HCEC 1CT (cell line): ENCODE measurements at places on chromosomes 16 and 17.
A peak's percentile ranks its signal among the peaks of the same experiment; 100 is the strongest.

DNA sequence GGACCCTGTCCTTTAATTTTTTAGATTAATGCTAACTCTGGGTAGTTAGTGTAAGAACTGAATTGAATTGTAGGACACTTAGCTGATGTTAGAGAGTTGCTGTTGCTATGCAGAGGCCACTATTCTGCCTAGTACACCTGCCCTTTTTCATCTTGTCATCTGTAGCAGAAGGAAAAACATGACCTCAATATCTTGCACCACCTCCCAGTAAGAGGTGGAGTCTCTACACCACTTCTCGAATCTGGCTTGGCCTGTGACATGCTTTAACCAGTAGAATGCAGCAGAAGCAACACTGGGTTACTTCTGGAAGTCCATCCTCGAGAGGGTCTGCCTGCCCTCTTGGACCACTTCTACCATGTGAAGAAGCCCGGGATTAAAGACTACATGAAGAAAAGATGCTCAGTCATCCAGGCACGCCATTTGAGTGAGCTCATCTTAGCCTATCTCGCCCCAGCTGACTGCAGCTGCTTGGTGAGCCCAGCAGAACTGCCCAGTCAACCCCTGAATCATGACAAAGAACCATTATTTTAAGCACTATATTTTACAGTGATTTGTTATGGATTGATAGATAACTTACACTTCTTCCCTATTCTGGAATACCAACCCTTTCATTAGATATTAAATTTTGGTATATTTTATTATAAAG lies 153.5 kb downstream of the MYO1D start:
- peak; percentile 37 for DNase-seq

GRCh38 chr17:2391597-2392251 lies 9.1 kb downstream of the MNT start:
- DNase-seq: no peak

- no peak for DNase-seq
Measured at GRCh38 chr17:6099492-6099891, 29.3 kb downstream of the WSCD1 start.

DNA sequence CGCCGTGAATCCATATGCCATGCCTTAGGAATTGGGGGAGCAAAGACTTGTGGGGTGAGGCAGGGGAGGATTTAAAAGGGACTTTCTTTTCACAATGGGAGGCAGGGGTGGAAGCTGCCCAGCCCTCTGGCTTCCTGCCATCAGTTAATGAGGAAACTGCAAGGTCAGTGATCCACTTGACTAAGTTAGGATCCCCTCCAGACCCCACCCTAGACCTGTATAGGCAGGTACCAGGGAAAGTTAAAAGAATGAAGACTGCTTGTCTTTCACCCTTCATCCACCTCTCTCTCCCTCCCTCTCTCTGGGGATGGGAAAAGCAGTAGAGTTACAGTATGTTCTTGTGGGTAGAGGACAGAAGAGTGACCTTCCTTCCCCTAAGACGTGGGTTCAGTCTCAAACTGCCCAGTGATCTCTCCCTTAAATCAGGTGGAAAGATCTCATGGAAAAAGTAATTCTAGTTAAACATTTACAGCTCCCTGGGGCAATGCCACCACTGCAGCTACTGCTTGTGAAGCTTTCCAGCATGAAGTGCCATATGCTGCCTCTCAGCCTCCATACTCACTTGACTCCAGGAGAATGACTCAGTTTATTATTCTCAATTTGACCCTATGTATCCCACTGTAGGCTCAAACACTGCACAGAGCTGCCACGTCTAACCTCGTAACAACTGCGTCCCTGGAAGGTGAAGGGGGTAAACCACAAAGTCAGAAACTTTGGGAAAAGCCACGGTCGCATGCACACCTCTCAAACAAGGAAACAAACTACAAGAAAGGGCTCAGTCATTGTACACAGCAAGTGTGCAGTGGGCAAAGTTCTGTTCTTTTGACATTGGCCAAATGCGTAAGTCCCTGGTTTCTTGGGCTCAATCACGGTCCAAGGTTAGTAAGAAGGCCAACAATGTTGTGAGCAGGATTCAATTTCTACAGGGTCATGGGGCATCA lies 1.2 kb downstream of the COA3 start:
- DNase-seq: no peak

DNA sequence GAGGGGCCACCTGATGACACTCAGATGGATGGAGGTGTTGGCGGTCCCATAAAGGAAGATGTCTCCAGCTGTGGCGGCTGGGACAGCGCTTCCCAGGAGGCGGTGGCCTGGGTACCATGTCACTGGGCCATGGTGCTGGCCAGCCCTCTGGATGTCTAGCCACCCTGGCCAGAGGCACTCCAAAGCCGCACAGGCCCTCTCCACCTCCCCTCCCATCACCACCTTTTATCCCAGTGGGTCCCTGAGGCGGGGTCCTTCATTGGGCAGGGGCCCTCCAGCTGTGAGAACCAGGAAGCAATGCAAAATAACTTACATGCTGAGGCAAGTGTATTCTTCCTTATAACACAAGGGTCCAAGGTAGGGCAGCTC lies 23.1 kb downstream of the RAB11FIP4 start:
- DNase-seq: no peak

GRCh38 chr16:21574372-21574771 lies 25.0 kb upstream of the METTL9 start:
- no peak for DNase-seq

GRCh38 chr16:31513126-31513525 lies 4.9 kb upstream of the RUSF1 start:
- DNase-seq: peak; percentile 39

DNA sequence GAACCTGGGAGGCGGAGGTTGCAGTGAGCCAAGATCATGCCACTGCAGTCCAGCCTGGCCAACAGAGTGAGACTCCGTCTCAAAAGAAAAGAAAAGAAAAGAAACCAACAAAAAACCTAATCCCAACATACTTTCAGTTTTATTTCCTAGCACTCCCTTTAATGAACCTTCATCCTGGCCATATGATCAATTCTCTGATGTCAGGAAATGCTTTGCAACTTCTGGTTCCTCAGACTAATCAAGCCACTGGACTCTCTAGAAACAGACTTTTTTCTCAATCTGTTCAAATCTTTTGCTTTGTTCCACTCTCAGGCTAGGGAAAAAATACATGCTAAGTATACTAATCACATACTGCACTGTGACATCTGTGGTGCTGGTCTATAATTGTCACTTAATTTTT lies 13.4 kb upstream of the PSMC3IP start:
- DNase-seq: no peak

- no peak for DNase-seq
Measured at GRCh38 chr17:68776451-68776850, 175.3 kb upstream of the FAM20A start.

DNA sequence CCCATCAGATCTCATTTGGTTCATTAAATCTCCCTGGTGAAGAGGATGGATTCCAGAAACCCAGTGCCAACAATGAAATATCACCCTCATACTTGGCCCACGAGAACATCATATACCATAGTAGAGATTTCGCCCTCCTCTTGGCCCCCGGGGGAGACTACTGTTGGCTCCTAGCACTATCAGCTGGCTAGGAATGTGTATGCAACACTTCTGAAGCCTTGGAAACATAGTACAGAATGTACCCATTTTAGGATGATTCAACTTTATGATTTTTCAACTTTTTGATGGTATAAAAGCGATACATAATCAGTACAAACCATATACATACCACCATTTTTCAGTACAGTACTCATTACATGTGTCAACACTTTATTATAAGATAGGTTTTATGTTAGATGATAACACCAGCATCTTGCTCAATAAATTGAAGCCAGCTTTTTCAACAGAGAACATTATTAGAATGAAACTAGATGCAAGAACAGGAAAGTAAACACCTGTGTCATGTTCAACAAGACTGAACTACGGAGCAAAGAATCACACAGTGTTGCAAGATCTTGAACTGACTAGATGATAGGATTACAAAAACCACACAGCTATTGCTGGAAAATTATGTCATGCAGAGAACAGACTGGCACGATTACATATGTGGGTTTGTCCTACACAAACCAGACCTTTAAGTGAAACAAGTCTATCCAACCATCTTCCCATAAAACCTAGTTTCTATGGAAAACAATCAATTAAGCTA lies 17.2 kb downstream of the RSL1D1 start:
- DNase-seq: peak; percentile 80

GRCh38 chr17:41211845-41212466 lies 14.5 kb upstream of the KRTAP9-2 start:
- peak; percentile 48 for DNase-seq

- no peak for DNase-seq
Measured at GRCh38 chr16:85754413-85754812, 3.5 kb upstream of the C16orf74 start.

DNA sequence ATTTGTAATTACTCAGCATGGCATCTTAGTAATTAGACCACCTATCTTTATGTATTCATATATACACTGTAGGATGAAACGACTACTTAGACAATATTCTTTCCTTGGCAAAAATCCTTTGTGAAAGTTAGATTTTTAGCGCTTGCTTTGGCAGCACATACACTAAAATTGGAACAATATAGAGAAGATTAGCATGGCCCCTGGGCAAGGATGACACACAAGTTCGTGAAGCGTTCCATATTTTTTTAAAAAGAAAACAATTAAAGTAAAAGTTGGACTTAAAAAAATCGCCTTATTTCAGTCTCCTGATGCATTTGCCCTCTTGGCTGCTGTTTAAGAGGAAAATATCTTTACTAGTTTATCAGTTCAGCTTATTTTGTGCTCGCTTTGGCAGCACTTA lies 10.5 kb downstream of the IGSF6 start:
- DNase-seq: no peak

GRCh38 chr16:87996962-87997880 lies 46.0 kb downstream of the BANP start:
- no peak for DNase-seq

GRCh38 chr17:50708050-50709000 lies 611 bp upstream of the ANKRD40 start:
- DNase-seq: peak; percentile 47

DNA sequence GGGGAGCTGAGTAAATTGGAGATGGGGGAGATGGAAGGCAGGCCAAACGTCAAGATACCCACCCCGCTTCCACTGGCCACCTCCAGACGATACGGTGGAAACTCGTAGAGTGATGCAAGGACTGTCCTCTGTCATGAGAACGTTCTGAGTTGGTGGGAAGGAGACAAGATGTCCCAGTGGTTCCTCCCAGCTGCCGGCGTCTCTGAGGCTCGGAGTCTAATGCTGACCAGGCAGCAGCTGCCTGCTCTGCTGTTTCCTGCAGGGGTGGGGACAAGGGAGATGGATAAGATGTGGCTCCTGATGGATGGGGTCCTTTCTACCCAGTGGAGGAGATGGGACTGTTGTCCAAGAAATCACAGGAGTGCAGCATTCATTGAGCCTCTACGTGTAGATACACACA lies 28.2 kb upstream of the C1QL1 start:
- DNase-seq: no peak

DNA sequence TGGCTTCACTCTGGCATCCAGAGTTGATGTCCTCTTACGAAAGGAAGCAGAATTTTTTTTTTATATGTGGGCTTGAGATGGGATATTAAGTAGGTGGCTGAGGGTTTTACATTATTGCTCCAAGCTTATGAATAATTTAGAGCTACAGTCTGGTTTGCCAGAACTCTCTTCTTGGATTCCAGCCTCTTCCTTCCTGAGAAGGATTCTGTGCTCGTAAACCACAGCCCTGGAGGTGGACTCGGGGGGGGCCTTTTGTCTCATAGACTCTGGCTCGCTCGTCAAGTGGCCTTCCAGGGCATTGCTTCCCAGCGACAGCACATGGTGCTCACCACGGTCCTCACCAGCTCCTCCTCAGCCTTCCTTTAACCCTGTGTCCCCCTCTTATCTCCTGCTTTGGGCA lies 43.2 kb downstream of the TMEM11 start:
- no peak for DNase-seq

DNA sequence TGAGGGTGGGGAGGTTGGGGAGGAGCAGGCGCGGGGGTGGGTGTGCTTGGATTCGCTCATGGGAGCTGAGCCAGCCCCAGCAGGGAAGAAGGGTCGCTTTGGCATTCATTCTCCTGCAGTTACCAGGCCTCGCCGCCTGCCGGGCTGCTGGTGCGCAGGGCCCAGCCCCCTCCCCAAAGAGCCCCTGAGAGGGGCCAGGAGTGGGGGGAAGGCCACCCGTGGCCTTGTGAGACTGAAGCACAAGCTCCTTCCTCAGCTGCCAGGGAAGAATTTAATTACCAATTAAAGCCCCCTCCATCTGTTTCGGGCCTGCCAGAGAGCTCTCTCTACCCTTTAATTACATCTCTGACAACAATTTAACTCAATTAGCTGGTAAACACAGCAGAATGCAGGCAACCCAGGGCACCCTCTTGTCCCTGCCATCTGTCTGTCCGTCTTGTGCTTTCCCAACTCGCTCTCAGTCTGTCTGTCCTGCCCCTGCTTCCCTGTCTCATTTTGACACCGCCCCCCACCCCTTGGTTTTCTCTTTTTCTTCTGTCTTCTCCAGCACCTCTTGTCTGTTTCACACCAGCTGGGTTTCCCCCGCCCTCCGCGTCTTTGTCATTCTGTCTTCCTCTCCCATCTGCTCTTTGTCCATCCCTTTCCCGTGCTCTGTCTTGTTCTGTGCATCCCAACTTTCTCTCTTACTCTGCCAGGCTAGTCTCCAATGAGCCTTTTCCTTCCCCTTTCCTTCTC lies 32.7 kb downstream of the CDK5RAP3 start:
- no peak for DNase-seq

- DNase-seq: peak; percentile 5
Measured at GRCh38 chr17:82332669-82333278, 792 bp downstream of the SECTM1 start.

DNA sequence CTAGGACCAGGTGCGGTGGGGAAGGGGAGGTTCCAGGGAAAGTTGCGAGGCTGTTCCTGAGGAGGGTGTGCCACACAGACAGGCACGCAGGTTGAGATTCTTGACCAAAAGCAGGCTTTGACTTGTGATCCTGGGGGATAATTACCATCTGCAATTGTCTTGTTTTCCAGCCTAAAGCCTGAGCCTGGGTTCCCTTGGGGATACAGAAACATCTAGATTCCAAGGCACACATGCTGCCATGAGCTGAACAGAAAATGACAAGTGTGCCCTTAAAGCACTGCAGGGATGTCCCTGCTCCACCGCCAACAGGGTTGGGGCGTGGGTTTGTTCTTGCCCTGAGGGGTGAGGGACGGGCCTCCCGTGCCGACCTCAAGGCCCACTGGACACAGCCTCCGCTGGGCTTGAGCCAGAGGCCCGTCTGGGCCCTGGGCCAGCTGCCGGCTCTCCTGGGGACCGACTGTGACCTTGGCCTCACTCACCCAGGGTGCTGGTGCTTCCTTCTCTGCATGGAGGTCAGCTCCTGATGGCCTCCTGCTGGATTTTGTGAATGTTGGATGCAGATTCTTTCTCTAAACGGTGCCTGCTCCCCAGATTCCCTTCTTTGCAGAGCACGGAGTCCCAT lies 14.0 kb downstream of the CA5A start:
- no peak for DNase-seq

GRCh38 chr16:69494991-69495392 lies 70.6 kb downstream of the CYB5B start:
- DNase-seq: no peak
